Activated CD4-positive, CD25-positive, alpha-beta regulatory T cell treated with anti-CD3 and anti-CD28 coated beads, Interleukin-2, amount 50 U/mL, for 16 hours (primary cell): ENCODE measurements at places on chromosomes 16 and 17.

- DNase-seq = no peak
Measured at GRCh38 chr16:88697831-88698615, 8.2 kb downstream of the RNF166 start.

DNA sequence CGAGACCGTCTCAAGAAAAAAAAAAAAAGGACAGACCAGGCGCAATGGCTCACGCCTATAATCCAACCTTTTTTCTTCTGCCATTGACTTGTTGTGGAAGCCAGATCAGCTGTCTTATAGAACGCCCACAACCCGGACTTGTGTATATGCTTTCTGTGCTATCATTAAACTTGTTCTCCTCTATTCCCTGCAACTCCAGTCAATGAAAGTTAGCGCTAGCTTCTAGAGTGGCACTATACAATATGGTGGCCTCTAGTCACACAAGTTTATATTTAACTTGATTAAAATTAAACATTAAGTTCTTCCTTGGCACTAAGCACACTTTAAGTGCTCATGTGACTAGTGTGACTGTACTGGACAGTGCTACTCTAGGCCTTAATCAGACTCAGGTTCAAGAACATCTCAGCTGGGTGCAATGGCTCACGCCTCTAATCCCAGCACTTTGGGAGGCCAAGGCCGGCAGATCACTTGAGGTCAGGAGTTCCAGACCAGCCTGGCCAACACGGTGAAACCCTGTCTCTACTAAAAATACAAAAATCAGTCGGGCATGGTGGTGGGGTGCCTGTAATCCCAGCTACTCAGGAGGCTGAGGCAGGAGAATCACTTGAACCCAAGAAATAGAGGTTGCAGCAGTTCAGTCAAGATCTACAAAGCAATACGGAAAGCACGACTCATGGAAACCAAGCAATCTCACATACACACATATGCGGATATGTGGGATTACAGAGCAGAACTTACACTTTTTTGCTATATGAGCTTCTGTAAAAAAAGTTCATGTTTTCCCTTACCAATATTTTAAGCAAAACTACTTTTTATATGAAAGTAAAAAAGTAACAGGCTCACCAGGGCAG is 18.8 kb upstream of the GLG1 start:
- DNase-seq = no peak

DNA sequence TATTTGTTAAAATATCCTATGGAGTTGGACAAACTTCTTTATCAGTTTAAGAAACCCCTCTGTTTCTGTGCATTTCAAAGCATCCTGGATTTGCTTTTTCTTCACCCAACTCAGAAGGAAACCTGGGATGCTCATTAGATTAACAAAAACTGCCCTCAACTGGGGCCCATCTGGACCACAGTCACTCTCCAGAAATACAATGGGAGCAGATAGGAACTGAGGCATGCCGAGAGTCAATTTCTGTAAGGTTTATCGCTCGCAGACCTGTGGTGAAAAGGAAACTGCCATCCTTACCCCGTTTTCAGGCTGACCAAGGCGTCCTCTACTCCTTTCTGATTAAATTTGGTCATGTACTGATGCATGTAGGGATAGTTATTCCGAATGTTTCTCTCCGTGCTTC is 360.3 kb downstream of the GRIN2A start:
- no peak for DNase-seq

DNA sequence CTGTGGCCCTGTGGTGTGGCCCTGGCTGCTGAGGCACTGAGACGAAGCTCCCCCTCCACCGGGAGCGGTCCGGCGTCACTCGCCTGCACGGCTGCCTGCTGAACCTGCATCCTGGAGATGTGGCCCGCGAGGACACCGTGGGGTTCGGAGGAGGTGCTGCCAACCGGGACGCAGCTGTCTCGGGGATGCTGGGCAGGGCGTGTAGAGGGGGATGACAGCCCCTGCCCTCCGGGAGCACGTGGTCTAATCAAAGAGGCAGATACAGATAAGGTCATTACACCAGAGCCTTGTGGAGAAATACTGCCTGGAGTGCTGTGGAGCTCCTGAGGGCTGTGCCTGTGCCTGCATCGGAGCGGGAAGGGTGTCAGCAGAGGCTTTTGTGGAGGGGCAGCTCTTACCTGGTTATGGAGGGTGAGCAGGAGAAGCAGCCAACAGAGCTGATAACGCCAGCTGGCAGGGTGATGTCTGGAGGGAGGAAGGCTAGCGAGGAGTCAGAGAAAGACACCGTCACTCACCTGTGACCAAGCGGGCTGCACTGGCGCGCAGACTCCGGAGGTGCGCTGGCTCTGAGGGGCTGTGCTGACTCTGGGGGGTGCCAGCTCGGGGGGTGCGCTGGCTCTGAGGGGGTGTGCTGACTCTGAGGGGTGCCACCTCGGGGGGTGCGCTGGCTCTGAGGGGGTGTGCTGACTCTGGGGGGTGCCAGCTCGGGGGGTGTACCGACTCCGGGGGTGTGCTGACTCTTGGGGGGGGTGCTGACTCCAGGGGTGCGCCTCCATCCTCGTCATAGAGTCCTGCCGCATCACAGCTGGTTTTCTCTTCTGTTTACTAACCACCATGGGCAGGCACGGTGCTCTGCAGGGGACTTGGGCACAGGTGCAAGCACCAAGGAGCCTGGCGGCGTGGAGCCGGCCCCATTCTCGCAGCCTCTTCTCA is 104.7 kb upstream of the CHMP6 start:
- DNase-seq = no peak

DNA sequence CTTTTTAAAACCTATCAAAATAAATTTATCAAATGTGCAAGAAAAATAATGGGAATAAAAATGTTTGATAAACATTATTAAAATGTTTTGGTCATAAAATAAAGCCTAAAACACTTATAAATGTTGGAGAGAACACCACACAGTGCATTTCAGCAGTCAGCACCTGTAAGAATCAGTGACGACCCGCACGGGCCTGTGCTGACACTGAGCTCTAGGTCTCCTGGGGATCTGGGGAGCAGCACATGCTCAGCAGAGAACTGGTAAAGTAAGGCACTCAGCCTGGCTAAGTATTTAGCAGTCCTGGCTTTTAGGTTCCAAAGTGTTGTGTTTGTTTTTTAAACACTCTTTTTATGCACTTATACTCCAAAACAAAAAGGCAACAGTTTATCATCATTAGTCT is 46.9 kb downstream of the HELZ start:
- DNase-seq = no peak

DNA sequence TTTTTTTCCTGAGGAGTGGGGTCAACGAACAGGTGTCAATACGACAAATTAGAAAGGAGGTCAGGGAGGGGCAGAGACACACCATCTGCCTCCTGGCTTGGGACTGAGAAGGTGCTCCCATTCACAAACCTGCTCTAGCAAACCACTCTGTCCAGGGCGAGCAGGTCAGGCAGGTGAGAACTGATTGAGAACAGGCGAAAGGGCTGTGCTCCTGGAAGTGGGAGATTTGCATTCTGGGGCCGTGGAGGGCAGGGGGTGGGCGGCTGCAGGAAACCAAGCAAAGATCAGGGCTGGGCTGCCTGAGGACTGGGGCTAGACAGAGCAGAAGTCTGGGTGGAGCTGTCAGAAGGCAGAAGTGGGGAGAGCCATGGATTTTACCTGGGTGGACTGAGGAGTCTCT is 98.9 kb upstream of the NLRP1 start:
- no peak for DNase-seq

DNA sequence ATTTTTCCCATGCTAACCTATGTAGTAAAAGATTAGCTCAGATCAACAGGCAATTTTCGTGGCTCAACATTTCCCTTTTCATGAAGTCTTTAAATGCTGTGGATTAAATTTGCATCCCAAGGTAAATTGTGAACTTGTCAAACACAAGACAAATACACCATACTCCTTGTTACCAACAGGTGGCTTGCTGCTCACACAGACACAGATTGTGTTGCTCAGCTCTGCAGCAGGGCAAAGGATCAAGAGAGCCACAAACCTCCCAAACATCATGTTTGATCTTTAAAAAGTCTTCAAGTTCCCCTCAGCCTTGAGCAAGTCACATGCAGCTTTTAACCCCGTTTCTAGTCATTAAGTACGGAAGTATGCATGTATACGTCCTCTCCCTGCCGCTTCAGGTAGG is 119.6 kb upstream of the CNTNAP4 start:
- DNase-seq = no peak

DNA sequence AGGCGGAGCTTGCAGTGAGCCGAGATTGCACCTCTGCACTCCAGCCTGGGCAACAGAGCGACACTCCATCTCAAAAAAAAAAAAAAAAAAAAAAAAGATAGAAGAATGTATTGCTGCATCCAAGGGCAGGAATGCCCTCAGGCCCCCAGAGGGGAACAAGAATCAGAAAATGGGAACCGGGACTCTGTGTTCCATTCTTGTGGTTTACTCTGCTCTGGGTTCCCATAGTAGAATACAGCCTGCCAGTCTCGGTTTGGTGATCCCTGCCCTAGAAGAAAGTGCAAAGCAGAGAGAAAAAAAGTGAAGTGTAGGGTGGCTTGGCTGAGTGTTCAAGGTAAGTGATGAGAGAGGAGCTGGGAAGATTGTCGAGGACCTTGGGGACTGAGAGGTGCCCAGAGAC is 27.4 kb upstream of the KDM6B start:
- no peak for DNase-seq

DNA sequence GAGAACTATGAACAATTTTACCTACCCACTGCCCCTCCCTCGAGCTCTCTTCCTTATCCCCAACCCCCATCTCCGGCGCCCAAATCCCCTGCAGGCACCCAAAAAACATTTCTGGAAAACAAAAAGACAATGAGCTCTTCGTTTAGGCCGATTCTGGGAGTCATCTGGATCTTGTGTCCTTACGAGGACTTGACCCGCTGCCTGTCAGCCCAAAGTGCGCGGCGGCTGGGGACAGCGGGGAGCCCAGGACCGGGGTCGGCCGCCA is 524 bp downstream of the STRADA start:
- DNase-seq = no peak

- no peak for DNase-seq
Measured at GRCh38 chr17:10107316-10108165, 90.9 kb downstream of the GAS7 start.

DNA sequence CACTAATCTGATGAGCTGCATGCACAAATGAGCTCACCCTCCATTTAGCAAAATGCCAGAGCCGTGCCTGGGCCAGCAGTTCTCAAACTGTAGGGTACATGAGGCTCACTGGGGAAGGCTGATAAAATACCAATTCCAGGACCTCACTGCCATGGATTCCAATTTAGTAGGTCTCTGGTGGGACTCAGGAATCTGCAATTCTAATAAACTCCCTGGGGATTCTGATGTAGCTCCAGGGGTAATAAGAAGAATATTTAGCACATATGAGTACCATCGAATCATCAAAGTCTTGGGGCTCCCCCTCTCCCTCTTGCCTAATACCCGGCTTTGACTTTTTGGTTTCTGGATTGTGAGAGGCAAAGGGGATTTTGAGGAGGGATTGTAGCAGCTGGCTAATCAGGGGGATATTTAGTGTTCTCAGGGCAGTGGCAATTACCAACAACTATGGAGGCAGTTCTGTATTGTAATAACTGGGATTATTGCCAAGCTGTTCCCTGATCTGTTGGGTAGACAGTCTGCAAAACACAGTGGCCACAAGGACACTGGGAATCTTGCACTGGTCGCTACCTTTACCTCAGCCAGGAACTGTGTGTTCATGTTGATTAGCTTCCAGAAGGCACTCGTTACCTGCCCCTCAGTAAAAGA is 140.4 kb downstream of the SHISA9 start:
- DNase-seq = no peak

DNA sequence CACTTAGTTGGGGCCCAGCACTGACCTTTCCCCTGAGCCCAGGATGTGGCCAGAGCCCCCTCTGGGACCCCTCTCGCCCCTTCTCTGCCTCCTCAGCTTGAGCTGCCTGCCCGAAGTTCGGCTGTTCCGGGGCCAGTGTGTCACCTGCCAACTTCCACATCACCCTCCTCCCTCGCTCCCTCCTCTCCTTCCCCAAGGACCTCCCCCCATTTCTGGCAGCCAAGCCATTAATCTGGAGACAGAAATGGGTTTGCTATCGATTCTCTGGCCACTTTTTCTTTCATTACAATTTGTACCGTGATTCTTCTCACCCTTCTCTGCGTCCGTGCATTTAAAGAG is 8.8 kb upstream of the ADAM11 start:
- DNase-seq = no peak

DNA sequence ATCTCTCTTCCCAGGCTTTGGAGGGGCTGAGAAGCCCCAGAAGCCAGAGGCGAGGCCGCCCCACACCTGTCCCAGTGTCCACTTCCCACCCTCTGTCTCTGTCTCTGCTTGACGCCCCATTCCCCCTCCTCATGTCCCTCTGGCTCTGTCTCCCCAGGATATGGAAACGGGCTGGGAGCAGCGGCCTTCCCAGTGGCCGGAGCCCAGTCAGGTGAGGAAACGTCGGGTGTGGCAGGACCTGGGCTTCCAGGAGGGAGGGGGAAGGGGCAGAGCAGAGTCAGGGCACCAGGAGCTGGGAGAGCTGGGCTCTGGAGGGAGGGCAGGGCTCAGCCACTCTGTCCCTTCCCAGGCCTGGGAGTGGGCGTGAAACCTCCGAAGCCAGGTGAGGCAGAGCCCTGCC is 10.6 kb upstream of the PKMYT1 start:
- no peak for DNase-seq

DNA sequence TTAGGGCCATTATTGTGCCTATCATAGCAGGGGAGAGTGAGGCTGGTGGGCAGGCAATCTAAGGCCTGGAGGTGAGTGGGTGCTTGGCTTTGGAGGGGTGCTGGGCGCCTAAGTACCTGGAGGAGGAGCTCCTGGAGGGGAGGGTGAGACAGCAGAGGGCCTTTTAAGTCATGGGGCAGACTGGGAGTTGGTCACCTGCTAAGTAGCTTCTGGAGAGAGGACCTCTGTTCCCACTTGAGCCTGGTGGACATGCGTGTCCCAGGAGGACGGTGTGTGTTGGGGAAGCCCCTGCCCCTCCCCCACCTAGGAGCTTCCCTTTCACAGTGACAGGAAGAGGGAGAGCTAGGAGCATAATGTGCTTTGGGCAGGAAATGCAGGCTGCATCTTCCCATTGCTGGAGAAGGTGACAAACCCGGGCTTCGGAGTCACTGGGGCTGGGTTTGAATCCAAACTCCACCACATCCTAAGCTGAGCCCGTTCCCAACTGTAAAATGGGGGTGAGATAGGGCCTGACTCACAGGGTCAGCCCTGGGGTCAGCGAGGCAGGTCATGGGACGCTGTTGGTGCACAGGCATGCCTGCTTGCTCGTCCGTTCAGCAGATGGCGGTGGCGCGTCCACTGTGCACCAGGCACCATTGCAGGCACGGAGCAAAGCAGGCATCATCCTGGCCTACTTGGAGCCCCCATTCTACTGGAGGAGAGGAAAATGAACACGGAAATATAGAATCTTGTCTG is 37.9 kb downstream of the CMIP start:
- DNase-seq = no peak

- no peak for DNase-seq
Measured at GRCh38 chr16:50996830-50997186, 154.3 kb downstream of the SALL1 start.
